Left renal cortex interstitium (tissue), 4 donors: ENCODE measurements at places on chromosomes 7 and 10. TPM values are rescaled to one million over a fixed set of nuclear protein-coding genes. Genes with fewer than 3 reads are reported as not detected.

DNA sequence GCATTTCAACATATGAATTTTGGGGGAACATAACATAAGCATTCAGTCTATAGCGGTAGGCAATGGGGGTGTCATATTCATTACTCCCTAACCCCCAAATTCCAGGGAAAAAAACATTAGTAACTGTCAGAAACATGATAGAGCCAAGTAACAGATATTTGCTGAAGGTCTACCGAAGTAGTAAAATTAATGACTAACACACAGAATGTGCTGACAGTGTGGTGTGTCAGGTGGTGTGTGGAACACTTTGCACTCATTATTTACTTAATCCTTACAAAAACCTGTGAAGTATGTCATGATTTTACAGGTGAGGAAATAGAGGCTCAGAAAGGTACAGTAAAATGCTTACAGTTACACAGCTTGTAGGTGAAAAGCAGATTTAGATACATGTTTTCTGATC lies 85.4 kb upstream of the RHOBTB1 start:
- no peak for DNase-seq

The CRYGN gene
- 1.9 TPM for polyA plus RNA-seq

DNA sequence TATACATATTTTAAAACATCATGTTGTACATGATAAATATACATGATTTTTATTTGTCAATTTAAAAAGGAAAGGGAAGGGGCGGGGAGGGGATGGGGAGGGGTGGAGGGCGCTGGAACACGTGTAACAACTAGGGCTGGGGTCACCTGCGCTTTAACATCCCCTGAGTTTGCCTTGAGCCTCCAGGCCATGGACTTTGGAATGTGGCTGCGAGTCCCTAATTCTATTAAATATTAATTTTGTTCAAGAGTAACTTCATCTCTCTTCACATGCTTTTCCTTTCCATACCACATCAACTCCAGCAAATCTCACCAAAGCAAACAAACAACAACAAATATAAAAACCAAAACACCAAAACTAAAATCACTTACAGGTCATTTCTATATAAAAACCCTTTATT lies 10.6 kb downstream of the IFIT5 start:
- DNase-seq = no peak

GRCh38 chr10:89653410-89653869 lies 8.4 kb upstream of the PANK1 start:
- DNase-seq = no peak

The STRIP2 gene
- polyA plus RNA-seq = 2.8 TPM

The TMEM229A gene
- 0.14 TPM for polyA plus RNA-seq

GRCh38 chr7:29806208-29806994 lies at the start of gene WIPF3:
Gene WIPF3 (plus strand): TSS chr7:29806508. CDS start chr7:29834725, 28,217 bp downstream.
- no peak for DNase-seq
